Pulmonary artery endothelial cell (primary cell): ENCODE measurements at places on chromosomes 2 and 18.

DNA sequence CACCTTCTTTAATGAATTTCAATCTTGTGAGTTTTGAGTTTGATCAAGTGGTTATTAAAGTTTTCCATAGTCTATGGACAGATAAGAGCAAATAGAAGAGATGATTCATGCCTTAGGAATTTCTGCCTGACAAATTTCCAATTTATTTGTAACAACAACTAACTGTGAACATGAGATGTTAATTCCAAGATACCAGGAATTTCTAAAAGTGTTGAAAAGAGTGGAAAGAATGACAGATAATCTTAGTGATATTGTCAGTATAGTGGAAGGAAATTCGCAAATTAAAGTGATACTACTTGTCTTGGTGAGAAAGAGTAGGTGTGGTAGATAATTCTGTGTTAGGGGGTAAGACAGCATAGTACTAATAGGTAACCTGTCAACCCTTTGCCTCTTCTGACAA lies 82.4 kb downstream of the AGPS start:
- DNase-seq: peak; percentile 74

- no peak for DNase-seq
These were observed 32.7 kb upstream of the DNMT3A start for GRCh38 chr2:25374411-25374810.

DNA sequence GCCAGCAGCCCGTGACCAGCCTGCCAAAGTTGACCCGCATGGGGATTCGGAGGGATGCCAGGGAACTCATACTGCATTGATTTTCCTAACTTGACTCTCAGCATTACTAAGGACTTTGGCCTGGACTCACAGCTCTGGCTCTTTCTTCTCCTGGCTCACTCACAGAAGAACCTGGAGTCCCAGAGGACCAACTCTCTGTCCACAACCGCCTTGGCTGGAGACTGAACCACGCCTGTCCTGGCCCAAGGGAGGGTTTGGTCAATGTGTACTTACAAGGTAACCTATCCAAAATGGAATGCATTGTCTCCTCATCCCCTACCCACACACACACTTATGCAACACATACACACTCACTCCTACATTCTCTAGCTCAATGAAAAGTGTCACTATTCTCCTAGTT lies 135.6 kb upstream of the KLHL29 start:
- no peak for DNase-seq

GRCh38 chr2:144032566-144032965 lies 487.4 kb downstream of the ZEB2 start:
- DNase-seq: no peak
